ENCODE measurements at places on chromosomes 13 and 19.

- no peak for DNase-seq
Measured at GRCh38 chr13:104678161-104678560, 1611.9 kb upstream of the SLC10A2 start.

DNA sequence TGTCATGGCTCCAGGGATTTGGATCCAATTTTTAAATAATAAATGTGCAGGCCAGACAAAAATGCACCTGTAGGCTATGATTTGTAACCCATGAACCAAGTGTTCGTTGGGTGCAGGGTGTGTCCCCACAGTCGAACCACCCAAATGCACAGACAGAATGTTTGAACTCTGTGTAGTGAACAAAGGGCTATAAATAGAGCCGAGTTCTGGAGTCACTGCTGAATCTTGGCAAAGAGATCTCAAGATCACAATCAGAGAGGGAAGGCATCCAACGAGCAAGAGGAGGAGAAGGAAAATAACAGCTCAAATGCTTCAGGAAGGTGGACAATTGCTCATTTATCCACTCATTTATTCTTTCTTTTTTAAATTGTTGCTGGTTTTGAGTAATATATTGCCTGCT lies 547.9 kb downstream of the FGF9 start:
- DNase-seq: no peak

DNA sequence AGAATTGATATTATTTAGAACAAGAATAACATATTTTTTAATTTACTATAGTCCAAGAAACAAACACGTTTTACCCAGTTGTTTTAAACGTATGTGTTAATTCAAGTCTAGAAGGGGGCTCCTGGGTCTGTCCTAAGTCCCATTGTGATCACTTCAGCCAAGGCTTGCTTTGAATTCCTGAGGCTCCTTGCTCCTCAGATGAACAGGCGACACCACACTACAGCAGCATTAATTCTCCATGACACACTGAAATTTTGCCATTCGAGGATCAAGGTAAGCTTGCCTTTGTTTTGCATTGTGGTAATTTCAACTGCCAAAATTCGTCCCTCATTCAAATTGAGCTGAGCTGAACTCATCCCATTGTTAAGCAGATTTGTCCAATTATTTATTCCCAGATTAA lies 1442.6 kb downstream of the SLITRK5 start:
- no peak for DNase-seq

DNA sequence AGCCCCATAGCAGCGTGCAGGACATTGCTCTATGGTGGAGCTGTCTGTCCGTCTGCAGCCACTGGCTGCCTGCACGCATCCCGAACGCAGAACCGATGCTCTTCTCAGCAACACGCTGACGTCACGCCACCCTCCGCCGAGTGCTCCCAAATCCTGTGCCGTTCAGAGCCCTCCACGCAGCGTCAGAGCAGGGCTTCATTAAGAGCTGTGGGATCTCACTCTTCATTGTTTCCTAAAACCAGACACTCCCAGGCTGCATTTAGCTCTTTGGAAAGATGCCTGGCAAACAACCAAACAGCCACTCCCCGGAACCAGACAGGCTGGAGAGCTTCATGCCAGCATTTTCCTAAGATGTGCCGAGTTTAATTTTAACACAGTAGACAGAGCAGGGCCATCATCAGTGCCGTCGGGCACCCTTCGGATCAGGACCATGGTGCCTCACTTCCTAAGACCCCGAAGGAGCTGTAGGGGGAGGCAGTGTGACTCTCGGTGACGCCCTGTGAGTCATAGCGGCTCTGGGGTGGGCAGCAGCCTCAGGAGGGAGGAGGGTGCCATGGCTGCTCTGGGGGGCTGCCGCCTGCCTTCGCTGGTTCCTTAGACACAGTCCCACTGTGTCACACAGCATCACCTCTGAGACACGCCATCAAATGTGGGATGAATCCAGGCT lies 131.5 kb upstream of the MCF2L start:
- DNase-seq: no peak

GRCh38 chr13:43802511-43802910 lies 15.7 kb upstream of the ENOX1 start:
- DNase-seq: no peak

DNA sequence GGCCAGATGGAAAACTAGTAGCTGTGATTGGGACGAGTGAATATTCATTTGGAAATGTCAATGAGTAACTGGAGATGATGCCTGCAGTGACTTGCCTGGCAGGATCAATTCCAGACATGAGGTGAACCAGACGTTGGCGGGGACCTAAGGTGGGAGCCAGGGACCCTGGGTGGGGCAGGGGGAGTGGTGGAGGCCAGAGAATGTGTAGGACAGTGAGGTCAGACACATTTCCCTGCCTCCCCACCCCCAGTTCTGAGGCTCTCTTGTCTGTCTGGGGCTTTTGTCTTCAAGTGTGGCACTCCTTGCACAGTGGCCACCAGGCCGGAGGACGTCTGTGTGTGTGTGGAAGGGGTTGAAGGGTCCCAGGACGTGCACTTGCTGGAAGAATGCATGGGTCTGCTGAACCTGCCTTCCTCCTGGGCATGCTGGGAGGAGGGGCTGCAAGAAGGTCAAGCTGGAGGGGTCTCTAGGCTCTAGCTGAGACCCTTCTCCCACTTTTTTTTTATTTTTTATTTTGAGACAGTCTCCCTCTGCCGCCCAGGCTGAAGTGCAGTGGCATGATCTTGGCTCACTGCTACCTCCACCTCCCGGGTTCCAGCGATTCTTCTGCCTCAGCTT lies 51.6 kb downstream of the CHST8 start:
- DNase-seq: peak; percentile 42

- DNase-seq: no peak
Measured at GRCh38 chr13:44668688-44669087, 92.6 kb upstream of the TSC22D1 start.

DNA sequence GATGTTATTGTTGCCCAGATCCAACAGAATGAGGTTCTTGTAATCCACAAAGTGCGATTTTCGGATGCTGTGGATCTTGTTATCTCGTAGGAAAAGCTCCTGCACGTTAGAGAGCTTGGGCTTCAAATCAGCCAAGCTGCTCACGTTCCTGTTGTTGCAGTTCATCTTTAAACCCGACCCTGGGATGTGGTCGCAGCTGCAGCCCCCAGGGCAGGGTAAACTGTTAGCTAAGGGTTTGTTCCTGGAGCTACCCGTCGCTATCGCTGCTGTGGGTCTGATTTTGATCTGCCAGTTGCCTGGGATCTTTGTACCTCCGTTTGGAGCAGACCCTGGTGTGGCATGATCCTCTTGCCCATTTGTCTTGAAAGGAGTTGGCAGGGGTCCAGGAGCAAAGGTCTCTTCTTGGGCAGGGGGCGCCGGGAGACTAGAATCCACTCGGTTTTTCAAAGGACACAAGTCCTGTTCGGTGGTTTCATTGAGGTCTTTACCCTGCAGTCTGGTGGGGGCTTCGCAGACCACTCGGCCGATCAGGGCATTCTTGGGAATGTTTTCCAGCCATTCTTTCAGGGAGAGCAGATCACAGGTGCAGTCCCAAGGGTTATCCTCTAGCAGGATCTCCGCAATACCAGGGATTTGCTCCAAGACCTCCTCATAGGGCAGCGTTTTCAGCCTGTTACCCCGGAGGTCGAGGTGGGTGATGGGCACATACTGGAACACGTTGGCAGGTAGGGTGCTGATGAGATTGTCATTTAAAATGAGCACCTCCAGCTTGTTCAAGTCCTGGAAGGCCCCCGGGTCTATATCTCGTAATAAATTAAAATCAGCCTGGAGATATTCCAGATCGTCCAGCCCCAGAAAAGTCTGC lies 1.8 kb downstream of the SLITRK1 start:
- no peak for DNase-seq

GRCh38 chr19:55005684-55006488 lies 32.2 kb downstream of the GP6 start:
- DNase-seq: peak; percentile 54

DNA sequence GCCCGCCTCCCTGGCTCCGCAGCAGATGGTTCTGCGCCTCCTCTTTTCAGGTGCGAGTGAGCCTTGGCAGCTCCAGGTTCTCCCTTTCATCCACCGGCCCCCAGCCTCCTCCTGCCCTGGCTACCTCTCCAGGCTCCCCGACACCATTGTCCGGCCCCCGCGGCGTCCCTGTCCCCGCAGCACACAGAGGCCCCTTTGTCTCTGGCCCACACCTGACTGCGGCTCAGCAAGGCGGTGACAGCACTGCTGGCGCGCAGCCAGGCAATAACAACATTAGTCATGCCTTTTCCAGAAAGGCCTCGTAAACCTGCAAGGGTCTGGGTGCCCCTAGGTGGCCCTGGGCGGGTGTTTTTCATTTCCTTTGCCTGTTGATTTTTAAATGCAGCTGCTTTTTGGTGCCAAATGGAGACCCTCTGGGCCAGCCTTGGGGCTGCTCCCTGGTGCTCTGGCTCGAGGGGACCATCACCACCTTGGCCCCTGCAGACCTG lies 73.2 kb upstream of the MEDAG start:
- no peak for DNase-seq

DNA sequence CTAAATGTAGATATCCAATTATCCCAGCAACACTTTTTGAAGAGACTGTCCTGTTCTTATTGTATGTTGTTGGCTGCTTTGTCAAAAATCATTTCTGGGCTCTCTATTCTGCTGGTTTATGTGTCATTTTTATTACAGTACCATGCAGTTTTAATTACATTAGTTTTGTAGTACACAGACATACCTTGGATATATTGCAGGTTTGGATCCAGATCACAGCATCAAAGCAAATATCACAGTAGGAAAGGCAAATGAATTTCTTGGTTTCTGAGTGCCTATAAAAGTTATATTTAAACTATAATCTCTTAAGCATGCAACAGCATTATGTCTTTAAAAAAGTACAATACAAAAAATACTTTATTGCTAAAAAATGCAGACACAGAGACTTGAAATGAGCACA lies 564.2 kb upstream of the MIR17HG start:
- no peak for DNase-seq

DNA sequence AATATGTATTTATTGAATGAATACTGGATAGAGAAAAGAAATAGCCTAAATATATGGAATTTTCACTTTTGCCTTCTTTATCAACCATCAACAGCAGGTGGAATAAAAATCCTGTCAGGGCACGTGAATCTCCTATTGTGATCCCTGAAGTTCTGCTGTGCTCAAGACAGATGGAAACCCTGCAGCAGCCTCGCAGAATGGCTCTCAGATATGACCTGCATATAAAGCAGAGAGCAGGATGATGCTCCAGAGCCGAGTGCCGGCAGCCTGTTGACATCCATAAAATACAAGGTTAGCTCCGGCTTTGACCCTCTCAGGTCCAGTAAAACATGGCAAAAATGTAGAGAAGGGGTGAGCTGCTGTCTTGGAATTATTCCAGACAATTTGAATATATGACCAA lies 659.3 kb downstream of the DIAPH3 start:
- DNase-seq: no peak

DNA sequence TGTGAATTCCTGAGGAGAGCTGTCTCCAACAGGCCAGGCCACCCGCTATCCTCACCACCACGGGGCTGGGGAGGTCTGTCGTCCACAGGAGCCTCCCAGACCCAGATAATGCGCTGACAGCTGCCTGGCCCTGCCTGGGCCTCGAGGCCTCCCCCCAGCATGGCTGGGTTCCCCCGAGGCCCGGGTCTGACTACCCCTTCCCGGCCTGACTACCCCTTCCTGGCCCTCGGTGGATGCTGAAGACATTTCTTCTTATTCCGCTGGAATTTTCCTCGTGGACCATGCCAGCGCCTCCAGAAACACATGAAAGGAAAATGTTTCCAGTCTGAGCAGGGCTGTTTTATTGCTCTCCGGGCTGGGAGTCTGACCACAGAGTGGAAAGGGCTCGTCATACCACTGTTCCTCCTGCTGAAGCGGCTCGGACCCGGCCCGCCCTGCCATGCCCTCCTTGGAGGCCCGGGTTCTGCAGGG lies 16.8 kb upstream of the COMP start:
- no peak for DNase-seq

DNA sequence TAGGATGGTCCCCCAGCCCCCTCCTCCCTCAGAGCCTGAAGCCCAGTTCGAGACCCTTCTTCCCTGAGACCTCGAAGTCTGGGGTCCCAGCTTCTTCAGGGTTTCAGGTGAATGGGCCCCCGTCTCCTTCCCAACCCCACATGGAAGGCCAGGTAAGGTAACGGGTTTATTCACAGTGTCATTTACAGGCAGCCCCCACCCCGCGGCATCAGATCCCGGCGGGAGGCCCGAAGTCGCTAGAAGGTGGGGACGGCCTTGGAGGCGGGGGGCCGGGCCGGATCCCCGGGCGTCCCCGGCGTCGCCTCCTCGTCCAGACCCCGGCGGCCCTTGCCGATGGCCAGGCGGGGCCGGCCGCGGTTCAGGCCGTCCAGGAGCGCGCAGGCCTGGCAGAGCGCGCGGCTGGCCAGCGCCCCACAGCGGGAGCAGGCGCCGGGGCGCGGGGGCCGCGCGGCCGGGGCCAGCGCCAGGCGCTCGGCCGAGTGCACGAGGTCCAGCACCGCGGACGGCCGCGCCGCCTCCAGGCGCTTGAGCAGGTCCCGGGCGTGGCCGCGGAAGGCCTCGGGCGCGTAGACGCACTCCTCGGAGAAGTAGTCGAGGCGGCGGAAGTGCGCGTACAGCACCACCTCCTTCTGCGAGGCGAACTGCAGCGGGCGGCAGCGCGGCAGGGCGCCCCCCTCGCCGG lies 9.7 kb downstream of the CTU1 start:
- DNase-seq: no peak

DNA sequence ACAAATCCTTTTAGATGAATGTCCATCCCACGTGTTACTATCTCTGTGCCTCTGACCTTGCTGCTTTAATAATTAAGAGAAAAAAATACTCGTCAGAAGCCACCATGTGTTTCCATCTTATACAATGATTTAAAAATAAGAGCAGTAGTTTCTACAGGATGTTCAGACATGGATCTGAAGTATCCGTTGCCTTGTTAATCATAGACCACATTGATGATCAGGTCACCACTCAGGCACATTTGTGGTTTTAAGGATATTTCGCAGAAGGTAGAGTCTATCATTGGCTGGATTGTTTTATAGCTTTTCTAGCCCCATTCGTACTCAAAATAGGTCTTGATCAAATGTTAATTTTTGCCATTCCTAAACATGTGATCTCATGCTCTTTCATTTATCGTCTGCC lies 710.0 kb upstream of the ARGLU1 start:
- no peak for DNase-seq

GRCh38 chr19:852136-853013 lies at the start of gene ELANE:
TSS of gene ELANE (plus strand) at chr19:852303. CDS start at chr19:852329, 26 bp downstream.
- no peak for DNase-seq

- DNase-seq: no peak
Measured at GRCh38 chr13:23718996-23719395, 148.8 kb downstream of the TNFRSF19 start.

Measured in CD8-positive, alpha-beta T cell (primary cell).